Activated CD8-positive, alpha-beta memory T cell treated with anti-CD3 and anti-CD28 coated beads, Interleukin-2, amount 50 U/mL, for 4 hours (primary cell): ENCODE measurements at places on chromosomes 16 and 17.

DNA sequence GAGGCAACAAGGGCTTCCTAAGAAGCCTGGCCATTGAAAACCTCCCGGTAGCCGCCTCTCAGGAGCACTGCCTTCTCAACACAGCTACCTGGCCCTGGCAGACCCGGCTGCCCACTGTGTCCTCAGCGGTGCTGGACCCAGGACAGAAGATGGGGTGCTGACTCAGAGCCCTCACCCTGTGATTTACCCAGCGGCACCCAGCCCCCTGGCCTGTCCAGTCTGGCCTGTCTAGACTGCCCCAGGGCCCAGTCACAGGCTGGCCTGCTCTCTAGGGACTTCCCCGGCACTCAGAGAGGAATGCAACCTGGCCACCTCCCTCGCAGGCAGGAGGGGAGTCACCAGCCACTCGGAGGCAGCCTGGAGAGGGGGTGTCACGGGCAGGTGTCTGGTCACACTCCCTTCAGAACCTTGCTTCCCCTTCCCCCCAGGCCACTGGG lies 20.1 kb downstream of the PIEZO1 start:
- no peak for DNase-seq

DNA sequence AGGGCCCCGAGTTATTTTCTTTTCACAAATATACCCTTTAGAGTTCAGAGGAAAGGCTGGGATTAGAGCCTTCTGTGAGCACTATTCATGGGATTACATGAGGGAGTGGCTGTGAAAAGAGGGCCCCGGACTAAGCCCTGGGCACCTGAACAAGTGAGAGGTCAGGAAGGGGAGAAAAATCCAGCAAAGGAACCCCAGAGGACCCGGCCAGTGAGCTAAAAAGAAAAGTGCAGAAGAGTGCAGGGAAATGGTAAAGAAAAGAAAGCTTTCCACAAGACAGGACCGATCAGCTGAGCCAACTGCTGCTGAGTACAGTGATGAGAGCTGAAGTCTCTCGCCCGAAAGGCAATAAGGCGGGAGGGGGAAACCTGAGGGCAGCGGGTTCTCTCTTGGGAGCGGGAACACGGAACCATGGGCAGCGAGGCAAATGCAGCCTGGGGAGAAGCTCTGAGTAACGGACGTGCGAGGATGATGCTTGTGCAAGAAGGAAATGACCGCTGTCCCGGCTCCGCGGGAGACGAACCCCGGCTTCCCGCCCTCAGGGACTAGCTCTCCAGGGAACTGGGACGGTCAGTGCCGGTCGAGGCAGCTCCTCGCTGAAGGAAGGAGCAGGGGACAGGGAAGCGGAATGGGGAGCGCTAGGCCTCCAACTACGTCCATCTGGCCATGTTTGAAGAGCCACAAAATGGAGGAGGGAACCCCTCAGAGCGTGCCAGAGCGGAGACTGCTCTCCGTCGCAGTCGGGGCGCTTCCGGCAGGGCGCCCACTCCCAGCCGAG lies 665 bp upstream of the ALDH3A2 start:
- DNase-seq: peak; percentile 28

DNA sequence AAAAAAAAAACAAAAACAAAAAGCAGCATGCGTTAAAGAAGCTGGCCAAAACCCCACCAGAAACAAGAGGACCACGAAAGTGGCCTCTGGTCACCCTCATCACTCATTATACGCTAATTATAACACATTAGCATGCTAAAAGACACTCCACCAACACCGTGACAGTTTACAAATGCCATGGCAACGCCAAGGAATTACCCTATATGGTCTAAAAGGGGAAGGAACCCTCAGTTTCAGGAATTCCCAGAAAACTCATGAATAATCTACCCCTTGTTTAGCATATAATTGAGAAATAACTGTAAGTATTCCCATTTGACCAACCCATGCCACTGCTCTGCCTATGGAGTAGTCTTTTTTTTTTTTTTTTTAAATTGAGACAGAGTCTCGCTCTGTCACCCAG lies 77.6 kb downstream of the EMP2 start:
- DNase-seq: no peak

- DNase-seq: peak; percentile 18
These were observed 89.6 kb downstream of the CDC27 start for GRCh38 chr17:47099451-47099986.

GRCh38 chr16:19559242-19559910 lies 3.9 kb downstream of the VPS35L start:
- DNase-seq: no peak

GRCh38 chr16:1331712-1332617 lies 1.5 kb upstream of the BAIAP3 start:
- DNase-seq: no peak

DNA sequence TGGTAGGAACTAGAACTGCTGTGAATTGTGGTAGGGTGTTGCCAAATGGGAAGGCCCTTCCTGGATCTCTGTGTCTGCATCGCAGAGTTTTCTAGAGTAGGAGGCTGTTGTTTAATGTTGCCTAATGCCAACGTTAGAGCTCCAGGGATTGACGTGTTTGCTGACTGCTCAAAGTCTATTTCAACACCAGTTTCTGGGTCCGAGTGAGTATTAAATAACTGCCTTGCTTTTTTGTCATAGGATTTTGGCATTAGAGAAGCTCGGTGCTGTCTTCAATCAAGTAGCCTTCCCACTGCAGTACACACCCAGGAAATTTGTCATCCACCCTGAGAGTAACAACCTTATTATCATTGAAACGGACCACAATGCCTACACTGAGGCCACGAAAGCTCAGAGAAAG lies 40.0 kb downstream of the SF3B3 start:
- DNase-seq: no peak

- DNase-seq: no peak
These were observed 606.0 kb upstream of the SALL1 start for GRCh38 chr16:51757124-51757470.

DNA sequence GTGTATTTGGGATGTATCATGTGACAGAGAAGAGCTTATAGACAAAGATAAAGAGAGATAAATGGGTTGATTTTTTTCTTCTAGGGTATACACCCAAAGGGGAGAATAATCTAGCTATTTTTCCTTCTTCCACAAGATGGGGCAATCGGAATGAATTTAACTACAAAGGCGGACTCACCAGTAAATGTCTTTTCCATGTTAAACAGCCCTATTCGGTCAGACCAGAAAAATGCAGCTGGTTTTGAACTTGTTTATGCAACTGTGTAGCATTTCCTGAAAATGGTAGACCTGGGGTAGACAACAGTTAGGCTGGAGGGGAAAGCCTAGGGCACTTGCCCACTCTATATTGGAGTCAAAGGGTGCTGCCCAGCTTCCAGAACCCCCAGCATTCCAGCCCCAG lies 477.1 kb downstream of the TOX3 start:
- DNase-seq: no peak

- DNase-seq: no peak
These were observed 37.4 kb downstream of the PSME3IP1 start for GRCh38 chr16:57148481-57148880.

DNA sequence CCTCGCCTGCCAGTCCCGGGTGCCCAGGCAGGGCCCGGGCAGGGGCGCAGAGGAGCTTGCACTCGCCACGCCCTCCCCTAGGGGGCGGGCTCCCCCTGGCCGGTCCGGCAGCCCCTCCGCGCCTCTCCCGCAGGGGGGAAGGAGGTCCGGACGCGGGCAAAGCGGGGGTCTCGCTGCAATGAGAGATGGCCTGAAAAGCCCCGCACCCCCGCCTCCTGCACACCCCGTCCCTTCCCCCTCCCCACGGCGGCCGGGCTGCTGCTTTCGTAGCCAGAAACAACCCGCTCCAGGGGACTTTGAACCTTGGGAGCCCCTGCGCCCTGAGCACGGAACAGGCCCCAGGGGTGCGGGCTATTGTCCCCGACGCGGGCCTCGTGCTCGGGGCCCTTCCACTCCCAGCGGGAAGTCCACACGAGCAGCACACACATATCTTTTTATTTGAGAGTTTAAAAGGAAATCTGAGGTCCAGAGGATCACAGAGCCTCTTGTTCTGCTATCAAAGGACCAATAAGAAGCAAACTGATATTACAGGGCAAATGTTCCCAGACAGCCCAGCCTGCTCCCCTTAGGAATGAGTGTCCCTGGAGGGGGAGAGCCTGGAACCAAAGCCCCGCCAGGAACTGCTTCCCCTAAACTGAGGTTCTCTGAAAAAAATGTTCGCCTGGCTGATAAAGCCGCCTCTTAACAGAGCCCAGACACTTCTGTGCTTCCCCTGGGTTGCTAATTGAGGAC lies 5.8 kb upstream of the CBX4 start:
- DNase-seq: peak; percentile 50

DNA sequence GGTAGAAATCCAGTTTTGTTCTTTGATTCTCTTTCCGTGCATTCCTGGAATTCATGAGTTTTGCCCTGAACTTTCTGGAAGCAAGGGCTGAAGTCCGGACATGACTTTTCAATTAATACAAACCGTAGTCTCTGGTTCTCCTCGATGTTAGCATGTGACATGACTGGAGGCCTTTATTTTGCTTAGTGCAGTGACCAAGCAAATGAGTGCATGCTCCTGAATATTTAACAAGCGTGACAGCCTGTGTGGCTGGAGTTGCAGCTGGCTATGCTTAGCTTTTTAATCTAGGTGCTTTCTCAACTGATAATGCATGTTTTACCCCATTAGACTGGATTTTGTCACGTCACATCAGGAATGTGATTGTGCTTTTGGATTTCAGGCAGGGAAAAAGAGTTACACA lies 302.1 kb downstream of the MAP2K6 start:
- DNase-seq: no peak

GRCh38 chr17:8859027-8859803 lies 8.3 kb downstream of the PIK3R6 start:
- DNase-seq: no peak

- DNase-seq: no peak
These were observed 1.4 kb upstream of the CTCF start for GRCh38 chr16:67560827-67561342.

- DNase-seq: no peak
These were observed 50.8 kb downstream of the DNAH17 start for GRCh38 chr17:78526231-78527025.

GRCh38 chr17:55238179-55238930 lies 26.4 kb upstream of the HLF start:
- peak; percentile 85 for DNase-seq

DNA sequence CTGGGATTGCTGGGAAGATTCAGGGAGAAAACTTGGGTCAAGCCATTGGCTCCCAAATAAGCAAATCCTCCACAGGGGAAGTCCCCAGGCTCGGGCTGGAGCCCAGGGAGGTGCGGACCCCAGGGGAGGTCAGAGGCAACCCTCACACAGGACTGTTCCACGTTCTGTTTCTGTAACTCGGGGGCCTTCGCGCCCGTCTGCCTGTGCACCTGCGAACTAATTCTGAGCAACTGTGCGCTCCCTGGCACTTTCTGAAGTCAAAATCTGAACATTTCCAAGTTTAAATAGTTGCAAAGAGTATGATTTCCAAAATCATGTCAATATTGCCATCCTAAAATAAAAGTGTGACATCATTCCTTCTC lies 16.8 kb downstream of the TIMM22 start:
- no peak for DNase-seq

DNA sequence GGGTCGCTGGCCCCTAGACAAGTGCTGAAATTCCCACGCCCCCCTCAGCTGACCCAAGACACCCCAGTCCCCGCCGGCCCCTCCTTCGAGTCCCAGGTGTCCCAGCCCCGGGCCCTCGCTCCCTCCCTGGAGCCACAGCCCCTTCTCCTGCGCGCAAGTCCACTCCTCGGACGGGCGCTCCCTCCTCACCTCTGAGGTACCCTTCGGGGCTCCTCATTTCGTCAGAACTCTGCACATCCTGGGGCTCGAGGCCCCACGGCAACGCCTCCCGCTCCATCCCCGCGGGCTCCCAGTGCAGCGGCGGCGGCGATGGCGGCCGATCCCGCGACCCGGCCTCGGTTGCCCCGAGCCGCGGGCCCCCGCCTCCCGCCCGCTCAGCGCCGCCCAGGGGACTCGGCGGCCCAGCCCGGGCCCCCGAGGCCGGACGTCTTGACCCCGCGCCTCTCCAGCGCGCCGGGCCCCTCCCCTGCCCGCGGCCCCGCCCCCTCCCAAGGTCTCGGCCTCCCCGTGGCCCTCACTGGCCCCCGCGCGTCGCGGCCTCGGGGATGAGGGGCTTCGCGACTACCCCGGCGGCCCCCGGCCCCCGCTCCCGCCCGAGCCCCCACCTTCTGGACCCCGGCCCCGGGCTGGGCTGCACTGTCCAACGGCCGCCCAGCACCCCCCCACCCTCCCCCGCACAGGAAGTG lies at the start of gene ZNF768:
Gene ZNF768, minus strand, starts transcription at position 430 of the 686 bp plus-strand sequence. Its CDS starts 153 bp downstream, at position 277.
- DNase-seq: peak; percentile 28

DNA sequence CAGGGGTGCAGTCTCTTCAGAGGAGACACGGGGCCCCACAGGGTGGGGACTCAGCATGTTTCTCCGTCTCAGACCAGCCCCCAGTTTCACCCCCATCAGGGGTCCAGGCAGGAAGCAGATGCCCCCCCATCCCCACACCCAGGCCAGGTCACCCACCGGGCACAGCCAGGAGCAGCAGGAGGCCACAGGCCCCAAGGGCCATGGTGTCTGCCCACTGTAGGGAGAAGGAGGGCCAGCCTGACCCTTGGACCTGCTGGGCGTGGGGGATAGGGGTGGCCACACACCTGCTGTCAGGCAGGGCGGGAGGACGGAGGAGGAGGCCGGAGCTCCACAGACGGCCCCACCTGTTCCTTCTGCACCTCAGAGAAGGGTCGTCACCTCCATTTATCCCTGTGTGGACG lies at the start of gene TPSG1:
Gene TPSG1, minus strand, starts transcription at position 218 of the 401 bp plus-strand sequence. Its CDS starts 16 bp downstream, at position 202.
- DNase-seq: no peak

DNA sequence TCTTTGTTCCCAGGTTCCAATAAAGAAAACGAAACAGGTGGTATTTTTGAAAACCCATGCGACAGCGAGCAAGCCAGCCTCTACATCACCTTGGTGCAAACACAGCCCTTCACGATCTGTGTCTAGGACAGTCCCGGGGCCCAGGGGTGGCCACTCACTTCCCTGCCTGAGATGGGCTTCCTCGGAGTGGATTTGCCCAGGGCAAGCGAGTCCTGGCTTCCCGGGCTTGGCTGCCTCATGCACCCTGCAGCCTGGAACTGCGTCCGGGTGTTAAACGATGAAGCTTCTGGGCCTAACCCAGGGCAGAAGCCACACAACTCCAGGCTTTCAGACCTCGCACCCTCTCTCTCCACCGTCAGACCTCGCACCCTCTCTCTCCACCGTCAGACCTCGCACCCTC lies 66.0 kb downstream of the RPH3AL start:
- no peak for DNase-seq

DNA sequence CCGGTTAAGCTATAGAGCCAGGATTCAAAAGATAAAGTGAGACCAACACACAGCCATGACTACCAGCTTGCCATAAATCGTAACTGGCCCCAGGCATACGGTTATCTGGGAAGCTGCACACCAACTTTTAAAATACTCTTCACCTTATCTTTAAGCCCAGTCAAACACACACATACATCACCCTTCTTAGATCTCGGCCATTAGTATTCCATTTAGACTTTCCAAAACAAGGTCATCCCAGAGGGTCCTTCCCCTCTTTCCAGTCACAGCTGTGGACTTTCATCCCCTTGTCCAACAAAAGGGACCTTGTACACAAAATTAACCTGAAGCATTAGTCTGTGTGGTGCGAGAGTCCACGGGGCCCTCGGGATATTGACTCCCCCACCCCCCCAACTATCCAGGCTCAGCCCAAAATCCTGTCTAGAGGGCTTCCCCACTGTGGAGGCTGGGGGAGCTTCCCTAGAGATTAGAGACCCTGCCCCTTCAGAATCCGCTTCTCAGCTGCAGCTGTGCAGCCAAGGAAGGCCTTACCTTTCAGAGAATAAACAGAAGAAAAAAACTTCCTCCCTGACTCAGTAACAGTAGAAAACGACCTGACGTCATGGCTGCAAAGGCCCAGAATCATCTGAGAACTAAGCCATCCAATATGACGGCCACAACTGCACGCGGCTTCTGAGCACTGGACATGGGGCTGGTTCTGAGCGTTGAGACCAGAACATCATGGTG lies 9.9 kb downstream of the ZFHX3 start:
- no peak for DNase-seq
